Endothelial cell of umbilical vein (primary cell): ENCODE measurements at places on chromosomes 4 and X.

GRCh38 chr4:184408684-184409081 lies 65.7 kb downstream of the IRF2 start:
- DNase-seq = no peak
- H3K4me3 ChIP-seq = no peak overlapping the region

DNA sequence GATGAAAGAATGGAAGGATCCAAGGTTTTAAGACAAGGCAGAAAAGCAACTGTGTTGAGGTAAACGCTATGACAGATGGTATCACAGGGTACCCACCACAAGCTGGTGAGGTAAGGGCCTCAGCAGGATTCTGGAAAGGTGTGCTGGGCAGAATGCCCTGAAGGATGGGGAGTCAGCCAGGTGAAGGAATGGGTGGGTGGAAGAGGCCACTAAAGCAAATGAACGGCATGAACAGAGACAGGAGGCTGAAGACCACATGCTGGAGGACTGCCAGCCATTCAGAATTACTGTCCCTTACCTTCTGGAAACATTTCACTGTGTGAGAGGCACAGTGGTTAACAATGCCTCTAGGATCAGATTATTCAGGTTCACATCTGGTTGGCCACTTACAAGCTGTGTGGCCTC lies 23.6 kb downstream of the GPRIN3 start:
- H3K4me1 ChIP-seq = no peaks in the 10 kb centered on the region
- peaks cover 5% of the 10 kb centered on the region for H3K27me3 ChIP-seq
- no peak for DNase-seq
- H3K4me3 ChIP-seq = no peak overlapping the region
- no peak overlapping the region for H3K27ac ChIP-seq

- no peak overlapping the region for H3K4me3 ChIP-seq
- no peaks in the 10 kb centered on the region for H3K36me3 ChIP-seq
- DNase-seq = no peak
- H3K27ac ChIP-seq = no peak overlapping the region
These were observed 364.8 kb upstream of the EMCN start for GRCh38 chr4:100882661-100883060.

- H3K36me3 ChIP-seq = no peaks in the 10 kb centered on the region
- H3K4me1 ChIP-seq = no peaks in the 10 kb centered on the region
- no peak overlapping the region for H3K4me3 ChIP-seq
- DNase-seq = no peak
These were observed 178.4 kb upstream of the NWD2 start for GRCh38 chr4:37066159-37066558.

DNA sequence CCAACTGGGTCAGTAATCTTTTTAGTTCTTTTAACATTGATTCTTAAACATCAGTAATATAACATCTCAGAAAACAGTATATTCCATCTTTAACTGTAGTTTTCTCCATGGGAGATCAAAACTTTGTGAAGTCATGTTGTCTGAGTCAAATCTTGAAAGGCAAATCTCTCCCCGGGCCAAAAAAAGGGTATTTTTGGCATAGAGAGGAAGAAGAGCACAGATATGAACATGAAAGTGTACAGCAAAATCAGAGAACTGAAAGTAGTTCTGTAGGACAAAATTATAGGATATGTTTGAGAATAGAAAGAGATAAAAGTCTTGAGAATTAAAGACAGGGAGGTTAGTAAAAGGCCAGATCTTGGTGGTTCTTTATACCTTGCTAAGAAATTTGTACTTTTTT lies 176.4 kb upstream of the GYPA start:
- H3K36me3 ChIP-seq = no peaks in the 10 kb centered on the region
- no peak for DNase-seq
- no peak overlapping the region for H3K27ac ChIP-seq
- H3K4me3 ChIP-seq = no peak overlapping the region
- H3K27me3 ChIP-seq = no peaks in the 10 kb centered on the region

DNA sequence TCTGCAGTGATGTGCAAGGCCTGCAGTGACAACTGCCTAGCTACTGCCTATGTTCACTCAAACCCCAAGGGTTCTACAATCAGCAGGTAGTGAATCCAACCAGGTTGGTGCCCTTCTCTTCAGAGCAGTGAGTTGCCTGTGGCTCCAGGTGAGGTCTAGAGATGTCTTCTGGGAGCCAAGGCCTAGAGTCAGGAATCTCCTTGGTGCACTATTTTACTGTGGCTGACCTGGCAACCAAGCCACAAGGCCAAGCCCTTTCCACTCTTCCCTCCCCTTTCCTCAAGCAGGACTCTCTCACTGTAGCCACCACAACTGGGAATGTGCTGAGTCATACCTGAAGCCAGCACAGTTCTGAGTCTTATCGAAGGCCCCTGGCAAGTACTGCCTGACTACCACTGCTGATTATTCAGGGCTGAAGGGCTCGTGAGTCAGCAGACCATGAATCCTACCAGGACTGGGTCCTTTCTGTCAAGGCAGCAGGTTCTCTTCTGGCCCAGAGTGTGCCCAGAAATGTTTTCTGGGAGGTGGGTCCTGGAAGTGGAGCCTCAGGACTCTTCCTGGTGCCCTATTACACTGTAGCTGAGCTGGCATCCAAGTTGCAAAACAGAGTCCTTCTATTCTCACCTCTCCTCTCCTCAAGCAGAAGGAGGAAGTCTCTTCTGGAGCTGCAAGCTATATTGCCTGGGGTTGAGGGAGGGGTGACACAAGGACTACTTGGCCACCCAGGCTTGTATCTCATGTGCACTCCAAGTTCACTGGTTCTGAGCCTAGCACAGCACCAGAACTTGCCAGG lies 111.6 kb downstream of the BTC start:
- H3K27me3 ChIP-seq = no peaks in the 10 kb centered on the region
- no peak overlapping the region for H3K4me3 ChIP-seq
- H3K4me1 ChIP-seq = peaks cover 5% of the 10 kb centered on the region
- peak overlapping the region; percentile 12 for H3K27ac ChIP-seq

- no peak overlapping the region for H3K4me3 ChIP-seq
- H3K4me1 ChIP-seq = no peaks in the 10 kb centered on the region
- H3K27ac ChIP-seq = no peak overlapping the region
- no peak for DNase-seq
- H3K27me3 ChIP-seq = peaks cover 95% of the 10 kb centered on the region
- H3K36me3 ChIP-seq = no peaks in the 10 kb centered on the region
These were observed 16.2 kb downstream of the NKX6-1 start for GRCh38 chr4:84482564-84483563.

GRCh38 chr4:80062527-80062926 lies 10.5 kb downstream of the ANTXR2 start:
- no peaks in the 10 kb centered on the region for H3K4me1 ChIP-seq
- no peaks in the 10 kb centered on the region for H3K27me3 ChIP-seq
- H3K36me3 ChIP-seq = peaks cover 16% of the 10 kb centered on the region
- no peak overlapping the region for H3K4me3 ChIP-seq
- no peak for DNase-seq

DNA sequence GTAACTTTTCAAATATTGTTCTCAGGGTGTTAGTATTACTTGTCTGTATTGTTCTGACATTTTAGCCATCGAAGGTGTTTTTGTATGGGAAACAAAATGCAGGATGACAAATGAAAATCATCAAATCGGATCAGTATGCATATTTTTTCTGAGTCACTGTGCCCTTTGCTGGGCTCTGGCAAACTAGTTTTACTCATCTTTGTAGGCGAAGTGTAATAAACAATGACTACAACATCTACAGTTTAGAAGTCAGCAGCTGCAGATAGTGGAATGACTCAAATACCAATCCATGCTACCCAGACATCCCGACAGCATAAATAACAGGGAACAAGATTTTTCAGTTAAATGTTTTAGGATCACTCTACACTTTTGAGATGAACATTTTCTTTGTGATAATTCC lies 557.3 kb upstream of the TENM3 start:
- no peaks in the 10 kb centered on the region for H3K27me3 ChIP-seq
- no peak overlapping the region for H3K27ac ChIP-seq
- H3K36me3 ChIP-seq = no peaks in the 10 kb centered on the region
- no peak overlapping the region for H3K4me3 ChIP-seq
- DNase-seq = no peak
